ENCODE measurements at places on chromosomes 12 and 14.
A peak's percentile ranks its signal among the peaks of the same experiment; 100 is the strongest.

GRCh38 chr12:57166971-57167371 lies 19.6 kb upstream of the LRP1-AS start:
- H3K27ac ChIP-seq = no peak overlapping the region
- H3K4me1 ChIP-seq = no peaks in the 10 kb centered on the region
- no peak overlapping the region for H3K4me3 ChIP-seq

- H3K27ac ChIP-seq = no peak overlapping the region
- peaks cover 50% of the 10 kb centered on the region for H3K36me3 ChIP-seq
- H3K27me3 ChIP-seq = no peaks in the 10 kb centered on the region
- H3K4me3 ChIP-seq = no peak overlapping the region
- peaks cover 18% of the 10 kb centered on the region for H3K4me1 ChIP-seq
Measured at GRCh38 chr14:35117112-35117511, 4.7 kb downstream of the PPP2R3C start.

GRCh38 chr14:59538936-59539335 lies 37.7 kb downstream of the CCDC175 start:
- no peaks in the 10 kb centered on the region for H3K4me1 ChIP-seq
- peaks cover 5% of the 10 kb centered on the region for H3K27me3 ChIP-seq
- DNase-seq = no peak
- H3K4me3 ChIP-seq = no peak overlapping the region
- no peak overlapping the region for H3K27ac ChIP-seq

DNA sequence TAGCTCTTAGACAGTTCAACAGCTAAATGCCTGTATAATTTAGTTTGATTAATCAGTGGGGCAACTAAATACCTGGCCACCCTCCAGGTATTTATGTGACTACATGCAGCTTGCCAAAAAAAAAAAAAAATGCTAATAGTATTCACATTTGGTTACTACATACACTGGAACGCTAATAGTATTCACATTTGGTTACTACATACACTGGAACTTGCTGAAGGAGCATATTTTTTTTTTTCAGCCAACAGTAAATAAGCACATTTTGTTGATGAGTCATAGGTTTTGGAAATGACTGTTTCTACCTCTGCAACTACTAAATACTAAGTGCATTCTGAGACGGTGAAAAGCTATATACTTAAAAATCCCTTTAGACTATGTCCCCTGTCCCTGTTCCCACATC lies 1172.3 kb downstream of the LRFN5 start:
- no peak overlapping the region for H3K4me3 ChIP-seq
- no peaks in the 10 kb centered on the region for H3K4me1 ChIP-seq
- DNase-seq = no peak
- H3K27me3 ChIP-seq = no peaks in the 10 kb centered on the region

- H3K4me3 ChIP-seq = no peak overlapping the region
- peaks cover 47% of the 10 kb centered on the region for H3K4me1 ChIP-seq
- peak overlapping the region; percentile 98 for H3K27ac ChIP-seq
- peaks cover 15% of the 10 kb centered on the region for H3K27me3 ChIP-seq
- DNase-seq = no peak
Measured at GRCh38 chr12:52644078-52644415, 8.0 kb downstream of the KRT2 start.

- H3K27me3 ChIP-seq = peaks cover 33% of the 10 kb centered on the region
- H3K4me3 ChIP-seq = no peak overlapping the region
- no peaks in the 10 kb centered on the region for H3K36me3 ChIP-seq
- no peaks in the 10 kb centered on the region for H3K4me1 ChIP-seq
- no peak overlapping the region for H3K27ac ChIP-seq
Measured at GRCh38 chr14:61927060-61927459, 164.8 kb downstream of the SNAPC1 start.

Measured in T-helper 2 cell treated with Interferon-gamma antibody and Interleukin-4, amounts not matched to agents 5 μg/mL and 100 μg/mL, for 36 hours (primary cell).